A673 (cell line): ENCODE measurements at places on chromosomes 6 and 20. TPM values are rescaled to one million over a fixed set of nuclear protein-coding genes. Genes with fewer than 3 reads are reported as not detected.

Gene EPB41L1
- 7.1 and 9.0 TPM in 2 replicates for total RNA-seq

Gene ARFGEF3
- total RNA-seq: 0.61 and 0.71 TPM in 2 replicates

Gene MBOAT1
- total RNA-seq: 6.3 and 8.2 TPM in 2 replicates

Gene C20orf204
- 2.4 and 2.5 TPM in 2 replicates for total RNA-seq

Gene HDGFL1
- total RNA-seq: not detected in 2 replicates

Gene BCAS1
- 1.4 and 2.6 TPM in 2 replicates for total RNA-seq

Gene SUMO4
- total RNA-seq: 1.9 and 2.8 TPM in 2 replicates

Gene RAET1L
- not detected in 2 replicates for total RNA-seq

Gene PSORS1C1
- 0.74 TPM in 1 of 2 replicates, not detected in the other for total RNA-seq

Gene KIAA1755
- total RNA-seq: not detected in 2 replicates

Gene BNIP5
- total RNA-seq: not detected in 2 replicates

Gene DDO
- not detected in 2 replicates for total RNA-seq

Gene KCNK5
- 0.09 TPM in 1 of 2 replicates, not detected in the other for total RNA-seq

Gene GABRR1
- total RNA-seq: 0.37 and 0.67 TPM in 2 replicates

Gene PRKN
- 1.2 and 1.3 TPM in 2 replicates for total RNA-seq

Gene HDDC2
- total RNA-seq: 87.6 and 93.2 TPM in 2 replicates

Gene TREM2
- total RNA-seq: not detected in 2 replicates

Gene TNNC2
- not detected in 2 replicates for total RNA-seq

Gene TRAPPC3L
- not detected in 2 replicates for total RNA-seq

Gene FGD2
- not detected in 2 replicates for total RNA-seq

Gene ZNF391
- total RNA-seq: 2.8 and 3.4 TPM in 2 replicates

Gene CASS4
- total RNA-seq: 0.11 and 0.28 TPM in 2 replicates

Gene BTBD9
- total RNA-seq: 8.0 and 8.7 TPM in 2 replicates

Gene SIRPG
- total RNA-seq: not detected in 2 replicates

Gene CALHM4
- not detected in 2 replicates for total RNA-seq

Gene ADGRB3
- total RNA-seq: 7.7 and 8.1 TPM in 2 replicates

Gene NNAT
- total RNA-seq: not detected in 2 replicates

Gene PPP1R3G
- 0.24 and 0.81 TPM in 2 replicates for total RNA-seq

Gene LY6G6F
- total RNA-seq: not detected in 2 replicates

Gene TREM1
- total RNA-seq: not detected in 2 replicates

Gene STMN3
- total RNA-seq: 115 and 128 TPM in 2 replicates

Gene DAAM2
- total RNA-seq: 4.8 and 5.7 TPM in 2 replicates

Gene VSTM2L
- 23.3 and 23.5 TPM in 2 replicates for total RNA-seq

Gene RAB44
- total RNA-seq: 0.07 TPM in 1 of 2 replicates, not detected in the other

Gene AHI1
- 22.8 and 24.6 TPM in 2 replicates for total RNA-seq

Gene DNMT3B
- 3.8 and 5.7 TPM in 2 replicates for total RNA-seq

Gene TTLL9
- not detected in 2 replicates for total RNA-seq

Gene AVP
- not detected in 2 replicates for total RNA-seq

Gene HRH3
- 0.22 TPM in 1 of 2 replicates, not detected in the other for total RNA-seq

Gene FRMD1
- not detected in 2 replicates for total RNA-seq

Gene CLPSL2
- not detected in 2 replicates for total RNA-seq

Gene LEMD2
- total RNA-seq: 75.8 and 76.0 TPM in 2 replicates

Gene TCF15
- total RNA-seq: 0.20 and 0.24 TPM in 2 replicates

Gene NINL
- total RNA-seq: 31.5 and 36.8 TPM in 2 replicates
